Activated gamma-delta T cell treated with Interleukin-2 at 50 U/mL for 16 hours (primary cell): ENCODE measurements at places on chromosomes 5 and 9.

- no peak for DNase-seq
Measured at GRCh38 chr5:167678481-167678880, 613.0 kb upstream of the WWC1 start.

GRCh38 chr9:130189840-130190239, 17.6 kb downstream of the NCS1 start:
- no peak for DNase-seq

GRCh38 chr5:151469992-151470391, 22.6 kb downstream of the SLC36A1 start:
- DNase-seq, result no peak

DNA sequence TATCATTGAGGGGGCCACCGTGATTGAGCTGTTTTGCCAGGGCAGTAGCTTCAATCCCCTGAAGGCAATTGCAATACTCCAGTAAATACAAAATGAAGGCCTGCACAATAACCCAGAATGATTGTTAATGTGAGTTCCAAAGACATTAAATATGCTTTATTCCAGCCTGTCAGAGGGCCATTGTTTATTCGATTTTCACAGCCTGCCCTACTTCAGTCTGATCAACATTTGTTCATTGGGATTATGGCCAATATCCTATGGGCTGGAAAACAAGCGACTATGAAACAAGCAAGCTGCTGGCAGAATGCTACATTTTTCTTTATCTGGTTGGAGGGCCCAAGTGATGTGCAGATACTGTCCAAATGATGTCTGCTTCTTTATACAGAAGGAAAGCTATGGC, 543.1 kb downstream of the TLE1 start:
- DNase-seq, result no peak

DNA sequence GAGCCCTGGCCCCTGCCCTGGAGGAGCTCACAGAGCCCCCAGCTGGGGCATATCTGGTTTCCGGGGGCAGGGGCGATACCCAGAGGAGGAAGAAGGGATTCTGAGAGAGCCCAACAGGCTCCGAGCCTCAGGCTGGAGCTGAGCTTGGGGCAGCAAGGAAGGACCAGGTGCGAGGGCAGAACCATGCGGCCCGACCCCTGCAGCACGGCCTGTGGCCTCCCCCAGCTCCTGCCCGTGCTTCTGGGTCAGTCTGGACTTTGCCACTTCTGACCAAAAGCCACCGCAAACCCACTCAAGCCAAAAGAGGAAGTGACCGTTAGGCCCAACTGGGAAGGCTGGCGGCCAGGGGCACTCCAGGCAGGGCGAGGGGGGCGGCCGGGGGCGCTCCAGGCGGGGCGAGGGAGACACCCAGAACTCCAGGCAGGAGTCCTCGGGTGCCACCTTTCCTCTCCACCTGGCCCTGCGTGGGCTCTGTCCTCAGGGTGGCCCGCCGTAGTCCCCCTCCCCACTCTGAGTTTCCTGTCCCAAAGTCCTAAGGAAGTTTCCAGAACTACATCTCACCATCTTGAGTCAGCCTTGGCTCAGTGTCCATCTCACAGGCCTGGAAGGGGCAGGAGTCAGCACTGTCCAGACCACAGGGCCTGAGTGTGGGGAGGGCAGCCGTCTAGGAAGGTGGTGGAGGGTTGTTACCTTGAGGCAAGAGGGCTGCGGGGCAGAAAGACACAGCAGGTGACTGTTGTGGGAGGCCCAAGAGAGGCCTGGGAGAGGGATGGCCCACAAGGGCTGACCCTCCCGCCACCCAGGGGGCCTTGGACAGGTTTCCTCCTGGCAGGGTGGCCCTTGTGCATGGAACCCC, 946 bp upstream of the LTC4S start:
- no peak for DNase-seq

DNA sequence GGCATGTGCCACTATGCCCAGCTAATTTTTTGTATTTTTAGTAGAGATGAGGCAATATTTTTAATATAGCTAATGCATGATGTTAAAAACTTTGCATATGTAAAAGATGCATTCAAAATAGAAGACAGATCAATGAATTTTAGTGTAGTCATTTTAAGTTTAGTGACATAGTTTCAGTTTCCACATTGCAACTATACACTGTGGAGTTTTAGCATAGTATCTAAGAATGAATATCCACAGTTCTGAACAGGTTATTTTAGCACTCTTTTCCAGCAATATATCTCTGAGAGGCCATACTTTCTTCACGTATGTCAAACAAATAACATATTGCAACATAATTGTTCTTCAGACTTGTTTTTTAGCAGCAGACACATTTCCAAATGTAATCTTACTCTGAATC, 39.3 kb downstream of the RAB24 start:
- no peak for DNase-seq

DNA sequence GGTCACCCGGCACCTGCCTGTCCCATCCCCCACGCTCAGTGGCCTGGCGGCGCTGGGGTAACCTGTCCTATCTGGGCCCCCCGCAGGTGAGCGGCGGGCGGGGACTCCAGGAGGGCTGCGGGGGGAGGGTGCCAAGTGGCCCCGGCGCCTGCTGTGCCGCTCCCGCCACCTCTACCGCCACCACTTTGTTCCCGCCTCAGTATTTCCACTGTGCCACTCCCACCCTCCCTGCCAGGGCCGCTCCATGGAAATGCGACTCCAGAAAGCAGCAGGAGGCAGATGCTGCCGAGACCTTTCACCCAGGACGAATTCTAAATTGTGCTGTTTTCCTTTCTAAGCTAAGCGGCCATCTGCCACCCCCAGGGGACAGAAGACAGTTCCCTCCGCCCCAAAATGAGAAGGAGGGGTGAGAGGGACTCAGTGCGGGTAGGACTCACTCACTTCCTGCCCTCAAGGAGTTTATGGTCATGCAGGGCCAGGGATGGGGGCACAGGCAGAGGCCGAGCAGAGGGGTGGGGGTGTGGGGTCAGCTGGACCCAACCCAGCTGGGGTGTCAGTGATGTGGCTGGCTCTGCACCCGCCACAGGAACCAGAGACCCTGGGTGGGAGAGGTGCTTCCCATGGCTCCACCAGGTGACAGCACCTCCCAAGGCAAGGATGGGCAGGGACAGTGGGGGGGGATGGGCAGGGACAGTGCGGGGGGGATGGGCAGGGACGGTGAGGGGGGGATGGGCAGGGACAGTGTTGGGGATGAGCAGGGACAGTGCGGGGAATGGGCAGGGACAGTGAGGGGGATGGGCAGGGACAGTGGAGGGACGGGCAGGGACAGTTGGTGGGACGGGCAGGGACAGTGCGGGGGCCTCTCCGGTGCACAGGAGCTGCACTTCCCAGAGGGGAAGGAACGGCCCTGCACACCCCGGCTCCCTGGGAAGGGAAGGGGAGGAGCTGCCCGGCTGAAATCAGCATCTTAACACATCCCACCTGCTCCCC, 17.8 kb downstream of the NOTCH1 start:
- DNase-seq, result no peak

GRCh38 chr9:69502671-69503301, 169.4 kb downstream of the APBA1 start:
- no peak for DNase-seq

GRCh38 chr9:98418578-98419259, 163.3 kb upstream of the TBC1D2 start:
- DNase-seq, result no peak

GRCh38 chr5:141512390-141512910, 23.6 kb downstream of the PCDHGC5 start:
- peak; percentile 85 for DNase-seq

- DNase-seq, result no peak
Measured at GRCh38 chr5:142221091-142221860, 103.5 kb downstream of the SPRY4 start.

DNA sequence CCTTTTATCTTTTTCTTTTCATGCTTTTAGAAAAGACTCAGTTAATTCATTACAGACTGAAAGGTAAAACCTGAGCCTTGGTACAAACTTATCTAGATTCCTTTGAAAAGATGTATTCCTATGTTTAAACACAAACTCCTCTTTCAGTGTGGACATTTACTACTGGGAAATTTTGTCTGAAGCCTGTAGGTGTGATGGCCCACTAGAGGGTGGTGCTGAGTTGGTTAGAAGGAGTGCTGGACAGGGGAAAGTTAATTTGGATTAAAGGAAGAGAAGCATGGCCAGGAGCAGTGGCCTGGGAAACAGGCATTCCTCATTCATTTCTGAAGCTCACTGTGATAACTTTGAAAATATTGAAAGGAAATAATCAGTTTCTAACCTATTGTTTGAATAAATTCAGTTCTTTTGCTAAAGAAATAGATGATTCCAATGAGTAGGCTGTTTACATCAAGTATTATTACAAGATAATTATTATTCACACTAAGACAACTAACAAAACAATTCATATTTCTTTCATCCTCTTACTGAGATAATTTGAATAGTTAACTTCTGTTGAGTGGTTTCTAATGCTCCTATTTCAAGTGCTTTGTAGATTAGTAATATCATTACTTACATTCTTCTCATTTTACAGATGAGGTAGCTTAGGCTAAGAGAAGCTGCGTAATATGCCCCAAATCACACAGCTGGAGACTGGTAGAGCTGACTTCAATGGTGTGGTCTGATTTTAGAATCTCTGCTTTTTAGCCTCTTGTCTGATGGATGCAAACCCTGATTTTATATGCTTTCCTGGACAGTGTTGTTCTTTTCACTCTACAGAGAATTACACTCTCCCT, 150.9 kb downstream of the ADGRV1 start:
- DNase-seq, result no peak

DNA sequence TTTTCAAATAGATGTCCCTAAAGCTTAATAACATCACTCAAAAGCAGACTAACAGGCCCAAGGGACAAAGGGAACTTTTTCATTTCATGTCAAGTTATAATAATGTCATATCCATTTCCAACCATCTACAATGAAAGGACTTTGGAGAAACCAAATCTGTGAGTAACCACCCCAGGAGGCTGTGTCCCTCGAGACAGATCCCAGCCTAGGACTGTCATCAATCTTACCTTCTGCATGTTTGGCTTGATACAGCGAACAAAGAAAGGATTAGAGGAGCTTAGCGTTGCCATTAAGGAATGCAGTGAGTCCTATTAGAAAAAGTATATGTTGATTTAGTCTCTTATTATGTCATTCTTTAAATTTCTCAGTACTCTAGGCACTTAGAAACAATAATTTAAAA, 137.8 kb upstream of the RETREG1 start:
- DNase-seq, result no peak

- no peak for DNase-seq
Measured at GRCh38 chr5:178416206-178416882, 173.8 kb downstream of the COL23A1 start.

GRCh38 chr5:174612686-174613085, 111.7 kb upstream of the MSX2 start:
- DNase-seq, result no peak

- DNase-seq, result no peak
Measured at GRCh38 chr5:11224436-11225187, 463.6 kb upstream of the DAP start.

DNA sequence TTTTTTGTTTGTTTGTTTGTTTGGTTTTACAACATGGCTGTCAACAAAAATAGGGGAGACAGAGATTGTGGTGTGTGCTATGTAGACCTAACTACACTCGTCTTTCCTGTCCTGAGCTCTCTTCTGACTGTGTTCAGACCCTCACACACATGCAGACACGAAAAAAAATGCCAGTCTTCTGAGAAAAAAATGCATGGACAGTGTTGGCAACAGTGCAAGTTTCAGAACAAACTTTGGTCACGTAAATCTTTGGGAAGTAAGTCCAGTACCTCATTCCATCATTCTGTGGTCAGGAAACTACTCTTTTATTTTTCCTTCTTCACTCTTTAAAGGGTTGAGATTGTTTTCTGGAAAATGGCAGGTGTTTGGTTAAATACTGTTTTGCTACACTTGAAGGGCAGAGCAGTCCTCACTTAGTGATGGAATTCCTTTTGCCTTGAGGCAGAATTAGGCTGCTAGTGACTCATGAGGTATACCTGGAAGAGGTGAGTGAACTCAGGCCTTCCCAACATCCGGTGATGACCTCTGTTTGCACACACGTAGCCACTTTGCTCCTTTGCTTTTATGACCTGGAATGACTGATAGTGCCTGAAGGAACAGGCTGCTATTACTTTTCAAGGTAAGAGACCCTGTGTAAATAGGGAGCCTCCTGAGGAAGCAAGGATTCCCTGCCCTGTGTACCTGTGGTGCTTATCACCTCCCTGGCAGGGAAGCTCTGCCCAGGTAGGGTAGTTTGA, 81.6 kb upstream of the TNFAIP8 start:
- DNase-seq, result no peak

- no peak for DNase-seq
Measured at GRCh38 chr5:76062502-76063041, 20.6 kb upstream of the SV2C start.

- no peak for DNase-seq
Measured at GRCh38 chr9:134127616-134128015, 8.3 kb upstream of the WDR5 start.

DNA sequence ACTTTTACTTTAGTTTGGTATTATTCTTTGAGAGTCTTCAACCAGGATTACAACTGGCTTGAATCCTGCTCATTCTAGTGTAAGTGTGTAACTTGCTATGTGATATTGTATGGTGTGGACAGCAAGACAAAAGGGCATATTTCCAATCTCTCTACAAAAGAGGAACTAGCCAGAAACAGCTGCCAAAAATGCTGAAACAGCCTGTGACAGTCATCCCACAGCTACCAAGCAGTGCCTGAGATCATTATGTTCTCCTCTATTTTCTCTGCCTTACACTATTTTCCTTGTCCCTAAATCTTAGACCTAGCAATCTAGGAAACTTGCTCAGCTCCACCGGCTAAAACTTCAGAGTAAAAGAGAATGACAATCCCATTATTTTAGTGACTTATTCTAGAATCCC, 42.8 kb downstream of the WDR41 start:
- DNase-seq, result no peak

DNA sequence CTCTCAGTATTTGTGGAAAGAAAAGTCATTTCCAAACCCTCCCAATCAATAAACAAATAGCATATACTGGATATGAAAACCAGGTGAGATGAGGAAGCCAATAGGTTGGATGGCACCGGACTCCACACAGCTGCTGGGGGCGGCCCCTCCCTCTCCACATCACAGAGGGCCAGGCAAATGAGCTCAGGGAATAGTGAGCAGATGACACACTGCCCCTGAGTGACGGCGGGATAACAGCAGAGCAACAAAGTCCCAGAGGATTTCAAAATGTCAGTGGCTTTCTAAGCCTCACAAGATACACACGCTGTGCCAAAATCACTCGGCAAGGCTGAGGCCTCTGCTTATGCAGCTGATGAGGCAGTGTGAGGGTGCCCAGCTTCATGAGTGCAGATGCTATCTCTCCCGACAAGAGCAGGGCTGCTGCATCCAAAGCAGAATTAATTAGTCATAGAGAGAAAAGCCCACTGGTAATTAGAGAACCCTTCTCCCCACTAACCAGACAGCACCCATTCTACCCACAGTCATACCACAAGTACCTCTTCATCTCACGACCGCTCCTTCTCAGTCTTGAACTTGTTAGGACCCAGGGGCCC, 235.0 kb upstream of the NFIL3 start:
- no peak for DNase-seq

- no peak for DNase-seq
Measured at GRCh38 chr9:127989094-127989493, 8.3 kb upstream of the EEIG1 start.

- DNase-seq, result no peak
Measured at GRCh38 chr9:5578018-5578697, 50.7 kb upstream of the RIC1 start.
